ENCODE measurements at places on chromosomes 11 and 22.

GRCh38 chr22:19810381-19811201, 44.1 kb downstream of the GNB1L start:
- DNase-seq = no peak

- peak; percentile 61 for DNase-seq
Measured at GRCh38 chr11:2928605-2929530, at the start of gene PHLDA2. TSS of gene PHLDA2 (minus strand) at chr11:2929420. CDS start at chr11:2929364, 56 bp downstream.

DNA sequence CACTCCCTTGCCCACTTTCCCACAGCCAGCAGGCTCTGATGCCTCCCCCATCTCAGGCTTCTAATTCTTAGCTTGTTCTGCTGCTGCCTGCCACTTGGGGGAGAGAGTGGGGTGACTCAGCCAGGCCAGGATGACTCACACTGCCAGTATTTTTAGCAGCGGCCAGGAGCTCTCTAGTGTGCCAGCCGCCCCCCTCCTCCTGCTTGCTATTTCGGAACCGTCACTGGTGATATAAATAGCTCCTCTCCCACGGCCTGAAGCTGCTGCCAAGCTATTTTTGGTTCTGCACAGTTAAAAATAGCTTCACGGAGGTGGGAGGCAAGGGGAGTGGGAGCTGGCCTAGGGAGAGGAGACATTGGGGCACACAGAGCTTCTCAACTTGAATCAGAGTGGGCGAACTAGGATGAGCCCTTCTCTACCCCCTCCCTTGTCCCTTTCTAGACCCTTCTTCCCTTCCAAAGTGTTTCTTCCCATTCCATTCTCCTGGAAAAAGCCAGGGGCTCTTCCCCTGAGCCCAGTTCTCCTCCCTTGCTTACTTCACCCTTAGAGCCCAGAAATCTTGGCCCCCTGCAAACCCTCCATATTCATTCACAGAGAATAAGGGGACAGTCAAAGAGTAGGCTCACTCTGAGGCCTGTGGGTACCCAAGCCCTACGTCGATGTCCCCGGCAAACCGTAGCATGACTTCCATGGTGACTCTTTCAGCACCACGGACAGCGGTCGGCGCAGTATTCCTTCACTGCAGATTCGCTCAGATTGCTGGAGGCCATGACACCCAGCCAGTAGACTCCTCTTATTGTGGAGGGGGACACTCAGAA, 2.5 kb upstream of the NPAS4 start:
- peak; percentile 69 for DNase-seq

DNA sequence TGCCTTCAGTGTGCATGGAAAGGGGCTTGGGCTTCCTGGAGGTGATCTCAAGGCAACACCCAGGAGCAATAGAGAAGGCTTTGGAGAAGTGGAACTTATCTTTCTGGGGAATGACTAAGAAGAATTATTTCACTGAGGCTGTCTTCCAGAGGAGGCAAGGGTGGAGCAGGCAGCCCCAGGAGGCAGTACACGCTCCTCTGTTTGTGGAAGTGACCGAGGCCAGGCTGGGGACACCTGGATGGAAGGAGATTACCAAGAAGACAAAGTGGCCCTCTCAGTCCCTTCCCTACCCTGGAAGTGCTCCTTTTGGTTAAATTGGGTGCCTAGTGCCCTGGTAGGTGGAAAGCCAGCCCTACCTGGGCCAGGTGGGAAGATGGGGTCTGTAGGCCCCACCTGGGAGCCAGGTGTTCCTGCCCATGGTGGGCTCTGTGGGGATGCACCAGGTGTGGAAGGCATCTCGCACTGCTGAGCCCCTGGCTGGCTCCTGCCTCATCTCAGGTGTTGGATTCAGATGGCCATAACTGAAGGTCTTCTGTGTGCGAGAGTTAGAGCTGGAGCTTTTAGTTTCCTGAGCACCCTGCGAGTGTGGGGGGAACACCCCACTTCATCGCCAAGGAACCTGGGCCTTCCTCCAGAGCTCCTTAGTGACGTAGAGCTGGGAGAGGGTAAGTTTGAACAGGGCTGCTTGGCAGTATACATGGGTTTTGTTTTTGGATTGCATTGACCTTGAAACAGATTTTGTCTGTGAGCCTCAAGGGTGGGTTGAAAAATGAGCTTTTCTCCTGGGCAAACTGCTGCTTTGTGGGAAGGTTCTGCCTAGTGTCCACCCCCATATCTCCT, 46.1 kb downstream of the MICAL2 start:
- DNase-seq = no peak

DNA sequence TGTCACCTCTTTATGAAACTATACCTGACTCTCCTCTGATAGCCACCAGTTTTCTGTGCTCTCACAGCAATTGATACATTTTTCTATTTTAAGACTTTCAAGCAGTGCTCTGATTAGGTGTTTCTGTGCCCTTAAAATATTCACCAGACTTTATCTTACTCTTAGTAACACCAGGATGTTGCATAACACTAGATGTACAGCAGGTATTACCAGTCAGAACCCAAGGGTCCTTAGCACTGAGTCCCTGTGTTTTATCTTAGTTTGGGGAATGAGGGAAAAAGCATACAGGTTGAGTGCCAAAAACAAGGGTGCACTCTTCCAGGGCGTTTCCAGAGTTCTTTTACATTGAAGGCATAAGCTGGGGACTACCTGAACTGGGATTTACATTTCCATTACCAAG, 51.4 kb downstream of the COPB1 start:
- DNase-seq = no peak

DNA sequence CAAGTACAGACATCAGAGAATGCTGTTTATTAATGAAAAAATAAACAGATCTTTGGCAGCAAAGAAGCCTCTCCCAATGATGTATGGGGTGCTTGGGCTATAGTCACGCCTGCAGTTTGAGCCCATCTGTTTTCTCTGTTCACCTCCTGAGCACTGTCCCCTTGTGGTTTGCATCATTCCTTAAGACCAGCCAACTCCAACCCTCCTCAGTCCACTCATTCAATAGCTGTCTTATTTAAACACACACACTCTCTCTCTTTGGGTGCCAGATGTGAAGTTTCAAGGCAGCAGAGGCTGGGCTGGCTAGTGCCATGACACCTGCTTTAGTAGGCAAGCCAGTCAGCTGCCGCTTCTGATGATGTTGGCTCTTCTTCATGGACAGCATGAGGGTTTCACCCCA, 58.1 kb downstream of the POLD3 start:
- no peak for DNase-seq

GRCh38 chr11:68525930-68526329, 65.4 kb downstream of the PPP6R3 start:
- no peak for DNase-seq

- no peak for DNase-seq
Measured at GRCh38 chr11:12016246-12016645, 7.8 kb upstream of the DKK3 start.

DNA sequence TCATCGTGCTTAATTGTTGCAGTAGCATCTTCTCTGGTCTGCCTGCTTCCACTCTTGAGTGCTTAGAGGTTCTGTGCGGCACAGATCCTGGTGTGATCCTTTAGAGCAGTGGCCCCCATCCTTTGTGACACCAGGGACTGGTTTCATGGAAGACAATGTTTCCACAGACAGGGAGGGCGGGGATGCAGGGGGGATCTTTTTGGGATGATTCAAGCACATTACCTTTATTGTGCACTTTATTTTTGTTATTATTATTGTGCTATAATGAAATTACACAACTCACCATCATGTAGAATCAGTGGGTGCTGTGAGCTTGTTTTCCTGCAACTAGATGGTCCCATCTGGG, 76.8 kb upstream of the SHANK2 start:
- no peak for DNase-seq

DNA sequence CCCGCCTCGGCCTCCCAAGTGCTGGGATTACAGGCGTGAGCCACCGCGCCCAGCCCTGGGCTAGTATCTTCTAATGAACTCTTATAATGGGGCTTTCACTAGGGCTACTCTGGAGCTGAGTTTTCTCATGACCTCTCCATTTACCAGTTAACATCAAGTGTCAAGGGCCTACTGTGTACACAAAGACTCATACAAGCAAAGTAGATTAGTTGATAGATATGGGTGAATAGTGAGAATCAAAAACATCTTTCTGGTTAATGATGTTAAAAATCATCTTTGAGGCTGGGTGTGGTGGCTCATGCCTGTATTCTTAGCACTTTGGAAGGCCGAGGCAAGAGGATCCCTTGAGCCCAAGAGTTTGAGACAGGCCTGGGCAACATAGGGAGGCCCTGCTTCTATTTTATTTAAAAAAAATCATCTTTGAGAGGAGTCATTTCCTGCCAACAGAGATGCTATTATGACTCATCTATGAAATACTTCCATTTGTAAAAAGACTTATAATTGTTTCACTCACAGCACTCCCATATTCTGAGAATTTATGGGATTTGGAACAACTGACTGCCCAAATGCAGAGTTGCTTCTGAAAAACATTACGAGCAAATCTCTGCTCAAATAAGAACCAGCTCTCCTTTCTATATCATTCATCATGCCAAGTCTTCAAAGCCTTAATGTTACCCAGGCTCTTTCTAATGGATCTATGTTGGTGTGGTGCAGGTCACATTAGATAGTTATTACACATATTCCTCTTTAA, 57.0 kb downstream of the GDPD4 start:
- no peak for DNase-seq

DNA sequence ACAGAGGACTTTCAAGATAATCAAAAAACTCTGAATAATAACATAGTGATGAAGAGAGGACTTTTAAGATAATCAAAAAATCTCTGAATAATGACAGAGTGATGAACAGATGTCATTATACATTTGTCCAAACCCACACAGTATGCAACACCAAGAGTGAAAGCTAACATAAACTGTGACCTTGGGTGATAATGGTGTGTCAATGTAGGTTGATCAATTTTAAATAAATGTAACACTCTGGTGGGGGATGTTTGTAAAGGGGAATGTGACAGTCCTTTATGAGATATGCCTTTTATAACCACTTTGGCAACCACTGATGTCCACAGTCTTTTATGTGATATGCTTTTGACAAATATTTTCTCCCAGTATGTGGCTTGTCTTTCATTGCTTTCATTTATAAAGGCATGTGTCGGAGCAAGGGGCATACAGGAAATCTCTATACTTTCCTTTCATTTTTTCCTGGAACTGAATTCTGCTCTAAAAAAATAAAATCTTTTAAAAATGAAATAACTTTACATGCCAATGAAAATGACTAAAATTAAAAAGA, 10.3 kb upstream of the OR9G1 start:
- DNase-seq = no peak

DNA sequence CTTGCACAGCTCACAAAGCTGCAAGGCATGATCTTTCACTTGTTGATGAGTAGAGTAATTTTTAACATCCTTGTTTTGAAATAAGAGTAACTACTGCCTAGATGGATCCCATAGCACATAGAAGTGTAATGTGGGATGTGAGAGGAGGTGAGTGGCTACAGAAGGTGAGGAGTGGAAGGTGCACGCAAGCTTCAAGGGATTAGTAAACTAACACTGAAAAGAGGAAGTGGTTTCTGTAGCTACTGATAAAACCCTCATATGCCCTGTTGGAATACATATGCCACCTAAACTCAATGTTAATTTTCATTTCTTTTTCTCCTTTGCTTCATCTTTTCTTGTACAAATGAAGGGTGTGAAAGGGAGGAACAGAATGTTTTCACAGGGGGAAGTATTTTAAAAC, 22.0 kb upstream of the CTSC start:
- no peak for DNase-seq

DNA sequence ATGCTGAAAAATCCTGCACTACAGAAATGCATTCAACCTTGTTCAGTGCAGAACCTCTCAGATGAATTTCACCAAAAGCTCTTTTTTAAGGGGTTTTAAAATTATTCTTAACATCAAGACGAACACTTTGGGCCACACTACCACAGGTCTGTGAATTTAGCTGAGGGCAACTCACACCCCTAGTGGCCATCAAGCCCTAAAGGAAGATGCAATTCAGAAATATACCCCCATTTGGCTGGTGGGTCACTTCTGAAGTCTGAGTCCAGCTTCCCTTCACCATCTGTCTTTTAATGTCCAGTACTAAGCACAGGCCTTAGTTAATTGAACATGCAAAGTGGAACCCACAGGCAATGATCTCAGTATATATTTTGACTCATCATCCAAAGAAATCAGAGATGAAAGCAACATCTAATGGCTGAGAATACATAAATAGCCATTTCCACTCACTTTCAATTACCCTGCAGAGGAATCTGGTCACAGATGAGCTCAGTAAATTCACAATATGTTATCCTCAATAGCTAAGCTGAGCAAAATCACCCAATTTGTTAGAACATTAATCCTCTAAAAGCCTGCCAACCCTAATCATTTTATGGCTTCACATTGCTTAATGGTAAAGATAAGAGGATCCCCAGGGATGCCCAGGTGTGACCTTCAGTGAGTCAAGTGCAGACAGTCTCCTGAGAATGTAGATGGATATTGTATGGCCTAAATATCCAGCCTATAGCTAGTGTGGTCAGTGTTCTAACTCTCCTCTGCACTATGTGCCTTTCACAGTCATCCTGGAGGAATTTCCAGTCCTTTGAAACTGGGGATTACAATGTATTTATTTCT, 50.3 kb downstream of the FAM76B start:
- DNase-seq = no peak

DNA sequence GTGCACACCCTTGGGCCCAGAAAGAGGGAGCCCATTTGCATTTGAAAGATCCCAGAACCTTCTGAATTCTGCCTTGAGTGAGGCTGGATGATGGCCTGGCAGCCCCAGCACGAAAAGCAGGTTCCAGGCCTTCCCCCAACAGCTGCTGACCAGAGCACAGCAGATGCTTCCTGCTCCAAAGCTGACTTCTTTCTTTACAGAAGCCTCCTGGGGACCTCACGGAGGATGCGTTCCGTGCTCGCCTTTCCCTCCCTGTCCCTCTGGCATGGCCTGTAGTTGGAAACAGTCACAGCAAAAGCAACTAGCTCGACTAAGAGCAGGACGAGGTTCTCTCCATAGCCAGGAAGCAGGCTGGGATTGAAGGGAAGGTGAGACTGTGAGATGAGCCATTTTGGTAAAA, 107.7 kb upstream of the B3GAT1 start:
- DNase-seq = no peak

DNA sequence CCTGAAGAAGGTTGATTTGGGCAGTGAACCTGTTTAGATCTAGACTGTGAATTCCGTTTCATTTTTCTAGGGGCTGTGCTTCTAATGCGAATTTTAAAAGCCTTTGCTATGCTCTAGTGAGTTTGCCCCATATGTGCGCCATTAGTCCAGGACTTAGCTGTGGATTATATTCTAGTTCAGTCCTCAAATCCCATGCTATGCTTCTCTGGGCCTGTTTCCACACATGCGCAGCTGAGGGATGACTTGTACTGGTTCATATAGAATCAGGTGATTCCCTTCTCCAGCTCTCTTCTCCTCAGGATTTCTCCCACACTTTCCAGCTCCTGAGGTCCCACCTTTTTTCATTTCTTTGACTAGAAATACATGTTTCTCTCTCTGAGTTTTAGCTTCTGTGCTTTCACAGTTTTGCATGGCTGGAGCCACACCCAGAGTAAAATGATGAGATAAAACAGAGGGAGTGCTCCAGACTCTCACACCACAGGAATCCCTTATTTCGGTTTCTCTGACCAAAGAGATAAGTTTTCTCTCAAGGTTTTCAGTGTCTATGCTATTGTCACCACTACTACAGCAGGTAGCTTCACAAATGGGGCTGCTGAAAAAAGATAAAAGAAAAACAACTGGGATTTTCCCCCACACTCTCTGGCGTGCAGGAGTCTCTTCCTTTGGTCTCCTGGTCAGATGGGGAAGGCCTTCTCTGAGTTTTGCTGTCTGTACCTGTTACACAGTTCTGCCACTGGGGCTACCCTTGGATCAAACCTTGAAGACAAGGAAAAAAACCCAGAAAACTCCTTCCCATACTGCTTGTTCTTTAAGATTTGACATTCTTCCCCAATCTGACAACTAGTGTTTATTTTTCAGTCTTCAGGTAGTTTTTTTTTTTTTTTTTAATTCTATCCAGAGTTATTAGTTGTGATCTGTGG, 96.2 kb upstream of the TEAD1 start:
- DNase-seq = no peak

GRCh38 chr11:73141031-73141308, 1.1 kb downstream of the FCHSD2 start:
- peak; percentile 15 for DNase-seq

- DNase-seq = peak; percentile 42
Measured at GRCh38 chr22:25564320-25564978, at the start of gene GRK3. TSS of gene GRK3 (plus strand) at chr22:25564675. CDS start at chr22:25565041, 366 bp downstream.

Data from stimulated activated CD4-positive, alpha-beta T cell treated with anti-CD3 and anti-CD28 coated beads, Interleukin-4, amount 100 ng/mL, for 48 hours (primary cell).